Stimulated activated memory B cell treated with anti-CD40 and anti-IgM and Interleukin-4, amounts not matched to agents 10 μg/mL and 1 μg/mL and 100 μg/mL, for 72 hours (primary cell): ENCODE measurements at places on chromosomes 11 and 22.

- peaks cover 74% of the 10 kb centered on the region for H3K36me3 ChIP-seq
- no peak overlapping the region for H3K4me3 ChIP-seq
- H3K27ac ChIP-seq = peak overlapping the region; percentile 75
- H3K27me3 ChIP-seq = no peaks in the 10 kb centered on the region
Observed at GRCh38 chr11:73113426-73113825, 28.7 kb downstream of the FCHSD2 start.

- ATAC-seq = no peak
- H3K27ac ChIP-seq = no peak overlapping the region
- H3K27me3 ChIP-seq = peaks cover 11% of the 10 kb centered on the region
- H3K36me3 ChIP-seq = no peaks in the 10 kb centered on the region
- H3K4me1 ChIP-seq = no peaks in the 10 kb centered on the region
- no peak overlapping the region for H3K4me3 ChIP-seq
Observed at GRCh38 chr22:35197071-35197470, 60.2 kb upstream of the HMGXB4 start.

DNA sequence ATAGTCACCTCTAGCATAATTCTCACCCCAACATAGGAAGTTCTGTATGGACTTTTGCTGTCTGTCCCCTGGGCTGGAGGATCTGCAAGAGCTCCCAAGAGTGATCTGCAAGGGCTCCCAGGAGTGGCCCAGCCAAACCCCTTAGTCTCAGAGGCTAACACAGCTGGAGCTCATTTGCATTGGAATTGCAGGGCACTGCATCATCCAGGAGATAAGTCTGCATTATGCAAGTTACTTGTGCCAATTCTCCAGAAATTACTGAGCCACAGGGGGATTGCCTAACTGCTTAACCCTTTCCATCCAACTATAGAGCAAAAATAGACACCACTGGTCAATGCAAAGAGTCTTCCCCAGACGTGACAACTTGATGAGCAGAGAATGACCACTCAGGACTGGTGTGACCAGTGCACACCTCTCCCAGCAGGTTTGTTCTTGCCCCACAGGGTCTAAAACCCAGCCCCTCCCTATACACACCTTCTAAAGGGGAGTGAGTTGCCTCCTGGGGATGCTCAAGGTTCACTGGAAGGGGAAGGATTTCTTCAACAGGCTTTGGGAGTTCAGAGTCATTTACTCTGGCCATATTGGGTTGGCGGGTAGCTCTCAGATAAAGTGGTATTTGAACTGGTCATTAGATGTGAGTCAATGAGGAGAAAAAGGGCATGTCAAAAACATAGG, 38.4 kb downstream of the POU2AF3 start:
- H3K27ac ChIP-seq = no peak overlapping the region
- no peak for ATAC-seq
- no peak overlapping the region for H3K4me3 ChIP-seq
- H3K4me1 ChIP-seq = peaks cover 6% of the 10 kb centered on the region
- peaks cover 22% of the 10 kb centered on the region for H3K36me3 ChIP-seq
- no peaks in the 10 kb centered on the region for H3K27me3 ChIP-seq

DNA sequence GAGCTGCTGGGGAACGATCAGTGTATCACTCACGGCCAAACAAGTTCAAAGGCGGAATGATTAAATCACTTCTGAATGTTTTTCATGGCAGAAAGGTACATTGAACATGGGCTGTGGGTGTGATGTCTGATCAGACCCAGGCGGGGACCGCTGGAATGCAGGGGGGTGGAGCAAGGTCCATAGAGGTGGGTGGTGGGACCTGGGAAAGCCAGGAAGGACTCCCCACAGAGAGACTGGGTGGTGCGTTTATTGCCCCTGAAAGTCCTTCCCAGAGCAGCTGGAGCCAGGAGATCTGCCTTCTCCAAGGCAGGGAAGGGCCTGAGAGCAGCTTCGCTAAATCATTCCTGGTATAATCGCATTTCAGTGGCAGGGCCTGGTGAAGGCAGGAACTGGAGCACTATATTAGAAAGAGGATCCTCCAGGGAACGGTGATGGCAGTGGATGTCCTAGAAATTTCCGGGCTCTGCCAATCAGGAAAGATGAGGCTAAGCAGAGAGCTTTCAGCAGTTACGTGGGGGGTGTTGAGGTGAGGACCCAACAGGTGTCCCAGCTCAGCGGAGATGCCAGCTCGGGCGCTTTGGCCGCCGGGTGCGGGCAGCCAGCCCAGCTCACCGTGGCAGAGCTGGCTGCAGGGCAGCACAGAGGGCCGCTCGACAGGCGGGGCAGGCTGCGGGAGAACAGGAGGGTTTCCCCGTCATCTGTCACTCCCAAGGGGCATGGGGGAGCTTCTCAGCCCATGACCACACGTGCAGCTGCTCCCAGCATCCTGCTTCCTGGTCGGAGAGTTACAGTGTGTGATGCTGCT, 271.7 kb downstream of the CTTN start:
- H3K4me3 ChIP-seq = no peak overlapping the region
- ATAC-seq = no peak
- no peak overlapping the region for H3K27ac ChIP-seq
- H3K4me1 ChIP-seq = no peaks in the 10 kb centered on the region
- peaks cover 31% of the 10 kb centered on the region for H3K27me3 ChIP-seq
